ENCODE measurements at places on chromosomes 11 and 22.

- no peak for DNase-seq
Measured at GRCh38 chr11:14934641-14935351, 37.4 kb downstream of the CALCA start.

GRCh38 chr22:41638124-41638523 is 17.0 kb downstream of the XRCC6 start:
- no peak for DNase-seq

DNA sequence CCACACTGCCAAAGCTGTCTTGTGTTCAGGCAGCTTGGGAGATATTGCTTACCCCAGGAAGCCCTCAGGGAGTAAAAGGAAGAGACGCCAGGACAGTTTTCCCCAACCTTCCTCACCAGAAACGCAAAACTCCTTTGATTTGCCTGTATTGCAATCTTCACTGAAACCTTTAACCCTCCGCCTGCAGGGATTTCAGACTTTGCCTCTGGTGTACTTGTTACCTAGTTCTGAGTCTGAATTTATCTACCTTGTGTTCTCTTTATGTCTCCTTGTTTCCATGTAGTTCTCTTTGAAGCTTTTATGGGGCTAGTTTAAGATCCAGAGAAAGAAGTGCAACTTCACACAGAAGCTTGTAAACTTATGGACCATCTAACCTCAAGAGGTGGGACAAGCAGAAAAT is 154.2 kb downstream of the DSCAML1 start:
- DNase-seq: no peak

DNA sequence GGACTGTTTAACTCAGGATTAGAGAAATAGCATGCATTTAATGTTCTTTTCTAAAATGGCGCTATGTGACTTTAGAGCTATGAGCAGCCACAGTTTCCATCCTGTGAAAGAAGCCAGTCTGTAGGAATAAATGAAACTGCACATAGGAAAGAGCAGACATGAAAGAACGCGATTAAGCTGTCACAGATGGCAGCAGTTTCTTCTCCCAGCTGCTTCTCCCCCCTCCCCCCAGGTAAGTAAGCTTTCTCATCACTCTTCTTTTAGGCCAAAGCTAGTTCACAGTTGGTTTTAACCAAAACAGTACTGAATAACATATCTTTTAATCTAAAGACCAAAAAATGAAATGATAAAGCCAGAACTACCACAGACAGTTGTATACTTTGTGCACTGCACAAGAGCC is 266.4 kb downstream of the KCNA4 start:
- DNase-seq: no peak
